ENCODE measurements at places on chromosomes 1 and 21. TPM values are rescaled to one million over a fixed set of nuclear protein-coding genes. Genes with fewer than 3 reads are reported as not detected.

Gene BARHL2
- total RNA-seq, result not detected

Gene HUNK
- total RNA-seq, result under 0.01 TPM

Gene CALML6
- total RNA-seq, result under 0.01 TPM

Gene GPX7
- total RNA-seq, result 36.4 TPM

Gene SMG7
- total RNA-seq, result 18.0 TPM

Gene KIF2C
- total RNA-seq, result 28.3 TPM

Gene C1orf56
- total RNA-seq, result 2.2 TPM

Gene PADI1
- not detected for total RNA-seq

Gene SPRR5
- total RNA-seq, result not detected

Gene FAM72B
- total RNA-seq, result 5.3 TPM

Gene ANKRD34A
- 2.0 TPM for total RNA-seq

Gene SLC6A17
- total RNA-seq, result under 0.01 TPM

Gene KIF21B
- total RNA-seq, result under 0.01 TPM

Measured in subcutaneous preadipocyte (primary cell).